Activated T-helper 1 cell treated with anti-CD3 and anti-CD28 coated beads, Interleukin-12 subunit alpha, Interleukin-12 subunit beta, Interleukin-2, Interleukin-4 antibody, amounts not matched to agents 30 ng/mL and 10 ng/mL and 1 ng/mL, durations not matched to agents 14 hours and 24 hours and 36 hours (primary cell): ENCODE measurements at places on chromosomes 16 and 17. TPM values are rescaled to one million over a fixed set of nuclear protein-coding genes. Genes with fewer than 3 reads are reported as not detected.
A peak's percentile ranks its signal among the peaks of the same experiment; 100 is the strongest.

The OR1G1 gene
- not detected in 2 replicates for total RNA-seq

DNA sequence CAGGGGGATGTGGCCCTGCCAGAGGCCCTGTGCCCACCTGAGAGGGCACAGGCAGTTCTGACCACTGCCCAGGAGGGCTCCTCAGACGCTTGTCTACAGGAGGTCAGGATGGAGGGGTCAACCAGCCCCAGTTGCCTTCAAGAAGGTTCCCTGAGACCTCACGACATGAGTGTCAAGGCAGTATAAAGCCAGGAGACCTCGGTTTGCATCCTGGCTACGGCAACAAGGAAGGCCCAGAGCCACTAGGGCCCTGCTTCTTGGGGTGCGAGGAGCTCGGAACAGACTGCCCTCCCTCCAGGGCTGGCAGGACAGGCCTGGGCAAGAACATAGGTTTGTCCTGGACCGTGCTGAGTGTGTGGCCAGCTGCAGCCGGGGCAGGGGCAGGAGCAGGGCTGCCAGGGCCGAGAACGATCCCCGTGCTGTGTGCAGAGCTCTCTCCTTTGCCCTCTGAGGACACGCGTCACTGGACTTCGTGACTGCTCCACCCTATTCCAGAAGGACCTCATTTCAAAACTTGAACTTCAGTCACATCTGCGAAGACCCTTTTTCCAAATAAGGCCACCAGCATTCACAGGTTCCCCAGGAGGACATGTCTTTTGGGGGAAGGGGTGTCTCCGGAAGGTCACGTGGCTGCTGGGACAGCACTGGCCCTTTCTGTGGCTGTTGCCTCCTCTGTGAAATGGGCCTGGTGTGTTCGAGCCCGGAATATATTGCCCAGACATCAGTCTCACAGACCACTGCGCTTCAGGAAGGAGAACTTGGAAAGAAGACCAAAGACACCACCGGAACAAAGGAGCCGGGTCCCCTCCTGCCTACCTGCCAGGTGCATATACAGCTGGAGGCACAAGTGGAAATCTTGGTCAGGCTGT is 27.7 kb downstream of the SLC7A5 start:
- no peak for DNase-seq
- H3K27me3 ChIP-seq: no peaks in the 10 kb centered on the region
- peaks cover 12% of the 10 kb centered on the region for H3K4me1 ChIP-seq
- no peak overlapping the region for H3K27ac ChIP-seq

DNA sequence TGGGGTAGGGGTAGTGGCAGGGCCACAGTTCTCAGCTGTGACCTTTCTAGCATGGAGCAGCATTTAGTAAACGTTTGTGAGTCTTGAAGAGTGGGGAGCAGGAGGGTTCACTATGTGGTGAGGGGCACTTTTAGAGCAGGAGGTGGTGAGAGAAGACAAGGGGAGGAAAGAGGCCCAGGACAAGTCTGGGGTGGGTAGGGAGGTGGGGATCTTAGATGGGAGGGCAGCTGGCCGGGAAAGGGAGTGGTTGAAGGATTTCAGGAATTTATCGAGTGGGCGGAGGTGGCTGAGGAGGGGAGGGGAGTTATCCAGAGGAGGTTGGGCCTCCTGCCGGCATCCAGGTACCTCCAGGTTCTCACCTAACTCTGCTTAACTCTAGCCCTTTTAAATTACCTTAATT is 1.9 kb downstream of the CLEC16A start:
- no peak overlapping the region for H3K27ac ChIP-seq
- DNase-seq: no peak
- H3K36me3 ChIP-seq: no peaks in the 10 kb centered on the region
- peaks cover 46% of the 10 kb centered on the region for H3K4me1 ChIP-seq

DNA sequence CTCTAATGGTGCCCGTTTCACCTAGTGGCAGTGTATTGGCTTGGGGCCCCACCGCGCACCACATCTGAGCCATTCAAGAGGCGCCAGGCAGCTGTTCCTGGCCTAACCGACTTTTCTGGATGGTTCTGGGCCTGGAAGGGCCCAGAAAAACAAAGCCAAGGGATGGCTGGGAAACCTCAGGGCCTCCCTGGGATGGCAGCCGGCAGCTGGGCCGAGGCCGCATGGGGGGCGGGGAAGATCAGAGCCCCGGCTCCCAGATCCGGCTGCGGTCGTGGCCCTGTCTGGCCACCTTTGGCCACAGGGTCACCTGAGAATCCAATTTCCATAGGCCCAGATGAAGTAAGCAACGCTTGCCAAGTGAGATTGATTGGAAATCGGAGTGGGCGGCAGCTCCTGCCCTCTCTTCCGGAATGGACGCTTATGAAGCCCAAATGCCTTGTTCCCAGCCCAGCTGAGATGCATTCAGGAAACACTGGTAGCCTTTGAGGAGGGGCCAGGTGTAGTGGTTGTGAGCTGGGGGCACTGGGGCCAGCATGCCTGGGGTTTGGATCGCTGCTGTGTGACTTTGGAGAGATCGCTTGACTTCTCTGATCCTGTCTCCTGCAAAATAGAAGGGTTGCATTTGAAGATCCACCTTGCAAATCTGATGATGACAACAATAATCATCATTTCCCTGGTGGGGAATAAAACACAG is 163.8 kb upstream of the GSE1 start:
- H3K4me1 ChIP-seq: no peaks in the 10 kb centered on the region
- H3K36me3 ChIP-seq: no peaks in the 10 kb centered on the region
- no peak overlapping the region for H3K27ac ChIP-seq

- no peaks in the 10 kb centered on the region for H3K36me3 ChIP-seq
- H3K4me3 ChIP-seq: no peak overlapping the region
- no peak for DNase-seq
- H3K27me3 ChIP-seq: no peaks in the 10 kb centered on the region
- H3K27ac ChIP-seq: no peak overlapping the region
Measured at GRCh38 chr16:82111944-82112343, 58.1 kb downstream of the MPHOSPH6 start.

GRCh38 chr16:711548-712320 is 3.2 kb upstream of the METRN start:
- no peaks in the 10 kb centered on the region for H3K36me3 ChIP-seq
- H3K4me3 ChIP-seq: no peak overlapping the region
- H3K4me1 ChIP-seq: no peaks in the 10 kb centered on the region
- peak; percentile 67 for DNase-seq

DNA sequence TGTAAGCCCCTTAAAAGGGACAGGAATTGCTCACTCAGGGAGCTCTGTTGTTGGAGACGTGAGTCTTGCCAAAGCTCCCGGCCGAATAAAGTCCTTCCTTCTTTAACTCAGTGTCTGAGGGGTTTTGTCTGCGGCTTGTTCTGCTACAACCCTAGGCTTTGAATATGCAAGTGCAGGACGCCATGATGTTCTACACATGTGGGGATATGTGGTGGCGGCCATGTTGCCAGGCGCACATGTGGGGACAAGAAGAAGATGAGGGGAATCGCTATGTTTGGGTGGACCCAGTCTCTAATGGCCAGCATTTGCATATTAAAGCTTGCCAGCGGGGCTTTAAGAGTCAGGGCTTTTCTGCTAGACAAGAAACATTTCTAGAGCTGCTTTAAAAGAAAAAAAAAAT is 96.8 kb upstream of the CA10 start:
- H3K27me3 ChIP-seq: no peaks in the 10 kb centered on the region
- no peaks in the 10 kb centered on the region for H3K4me1 ChIP-seq
- H3K4me3 ChIP-seq: no peak overlapping the region
- no peak overlapping the region for H3K27ac ChIP-seq
- H3K36me3 ChIP-seq: no peaks in the 10 kb centered on the region
- no peak for DNase-seq

GRCh38 chr16:57123216-57123973 is 31.0 kb downstream of the CPNE2 start:
- no peaks in the 10 kb centered on the region for H3K27me3 ChIP-seq
- H3K4me1 ChIP-seq: peaks cover 43% of the 10 kb centered on the region
- DNase-seq: no peak

The SLC7A5 gene
- total RNA-seq: 466 and 469 TPM in 2 replicates

DNA sequence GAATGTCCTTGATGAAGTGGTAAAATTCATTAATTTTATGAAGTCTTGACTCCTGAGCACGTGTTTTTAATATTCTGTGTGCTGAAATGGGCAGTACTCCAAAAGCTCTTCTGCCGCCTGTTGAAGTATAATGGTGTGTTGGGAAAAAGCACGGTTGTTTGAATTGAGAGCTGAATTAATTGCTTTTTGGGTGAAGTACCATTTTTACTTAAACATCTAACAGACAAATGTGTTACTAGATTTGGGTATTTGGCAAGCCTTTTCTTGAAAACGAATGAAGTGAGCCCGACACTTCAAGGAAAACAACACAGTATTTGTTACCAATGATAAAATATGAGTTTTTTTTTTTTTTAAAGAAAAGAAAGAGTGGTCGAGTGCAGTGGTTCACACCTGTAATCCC is 22.5 kb downstream of the WWP2 start:
- H3K4me1 ChIP-seq: no peaks in the 10 kb centered on the region
- no peak overlapping the region for H3K4me3 ChIP-seq
- no peak for DNase-seq
- H3K27ac ChIP-seq: no peak overlapping the region

- DNase-seq: no peak
- no peak overlapping the region for H3K27ac ChIP-seq
- H3K4me3 ChIP-seq: no peak overlapping the region
- peaks cover 24% of the 10 kb centered on the region for H3K4me1 ChIP-seq
- H3K27me3 ChIP-seq: no peaks in the 10 kb centered on the region
- peaks cover 55% of the 10 kb centered on the region for H3K36me3 ChIP-seq
Measured at GRCh38 chr16:8905168-8905762, 23.1 kb downstream of the LITAFD start.

- H3K4me3 ChIP-seq: no peak overlapping the region
- H3K27me3 ChIP-seq: peaks cover 2% of the 10 kb centered on the region
- no peaks in the 10 kb centered on the region for H3K36me3 ChIP-seq
- no peak overlapping the region for H3K27ac ChIP-seq
Measured at GRCh38 chr16:2825049-2825742, 4.9 kb upstream of the ZG16B start.

The TUBB3 gene
- total RNA-seq: 2.0 and 2.6 TPM in 2 replicates

- H3K36me3 ChIP-seq: peaks cover 2% of the 10 kb centered on the region
- peak overlapping the region; percentile 84 for H3K4me3 ChIP-seq
- H3K27me3 ChIP-seq: no peaks in the 10 kb centered on the region
- peaks cover 25% of the 10 kb centered on the region for H3K4me1 ChIP-seq
Measured at GRCh38 chr16:88854306-88855111, 2.2 kb downstream of the GALNS start.

DNA sequence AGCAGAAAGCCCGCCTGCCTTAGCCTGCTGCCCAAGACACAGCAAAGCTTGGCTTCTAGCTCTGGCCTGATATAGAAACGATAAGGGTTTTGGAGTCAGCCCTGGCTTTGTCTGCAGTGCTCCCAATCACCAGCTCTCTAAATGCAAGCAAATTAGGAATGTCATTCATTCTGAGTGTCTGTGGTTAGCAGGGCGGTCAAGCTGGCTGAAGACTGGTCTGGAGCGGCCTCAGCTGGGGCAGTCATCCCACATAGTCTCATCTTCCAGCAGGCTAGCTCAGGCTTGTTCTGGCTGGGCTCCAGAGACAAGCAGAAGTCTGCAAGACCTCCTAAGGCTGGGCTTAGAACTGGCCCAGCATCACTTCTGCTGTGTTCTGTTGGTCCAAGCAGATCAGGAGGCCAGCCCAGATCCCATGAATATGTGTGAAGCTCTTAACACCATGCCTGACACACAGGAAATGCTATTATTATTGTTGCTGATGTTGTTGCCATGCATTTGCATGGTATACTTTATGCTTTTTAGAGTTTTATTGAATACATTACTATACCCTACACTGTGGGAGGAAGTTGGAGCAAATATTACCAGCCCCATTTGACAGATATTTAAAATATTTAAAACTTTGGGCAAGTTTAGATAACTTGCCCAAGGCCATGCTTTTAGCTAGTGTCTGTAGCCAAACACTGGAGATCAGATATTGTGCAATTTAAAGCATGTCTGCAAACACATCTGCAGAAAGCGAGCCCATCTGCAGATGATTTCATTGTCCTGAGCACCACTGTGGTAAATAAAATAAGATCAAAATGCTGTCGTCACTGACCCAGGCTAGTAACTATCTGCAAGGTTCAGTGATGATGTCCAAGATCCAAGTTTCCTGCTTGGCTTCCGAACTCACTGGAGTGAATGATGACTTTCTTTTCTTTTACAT is 24.8 kb downstream of the TMC7 start:
- H3K27ac ChIP-seq: no peak overlapping the region
- no peak for DNase-seq
- H3K36me3 ChIP-seq: no peaks in the 10 kb centered on the region
- no peaks in the 10 kb centered on the region for H3K4me1 ChIP-seq

The HNF1B gene
- total RNA-seq: 3.2 and 3.6 TPM in 2 replicates

DNA sequence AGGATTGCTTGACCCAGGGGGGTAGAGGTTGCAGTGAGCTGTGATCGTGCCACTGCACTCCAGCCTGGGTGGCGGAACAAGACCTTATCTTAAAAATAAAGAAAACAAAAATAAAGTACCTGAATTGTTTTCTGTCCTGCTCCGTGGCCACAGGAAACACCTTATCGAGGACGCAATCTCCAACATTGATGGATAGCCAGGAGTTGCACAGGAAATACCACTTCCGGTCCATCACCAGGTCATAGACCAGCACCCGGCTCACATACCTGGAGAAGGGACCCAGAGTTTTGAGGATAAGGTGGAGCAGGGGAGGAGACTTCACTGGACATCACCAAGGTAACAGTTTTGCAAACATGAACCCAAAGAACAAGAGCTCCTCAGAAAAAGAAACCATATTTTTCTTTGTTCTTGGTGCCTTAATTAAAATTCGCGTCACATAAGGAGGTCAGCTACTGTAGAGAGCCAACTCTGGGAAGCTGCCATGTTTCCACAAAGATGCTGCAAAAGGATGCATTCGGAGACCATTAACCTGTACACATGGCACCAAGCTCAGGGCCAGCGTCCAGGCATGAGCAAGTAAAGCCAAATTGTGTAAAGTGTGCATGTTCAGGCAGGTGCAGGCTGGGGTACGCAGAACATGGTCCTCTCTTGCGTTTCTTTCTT is 55.6 kb upstream of the GCSH start:
- no peak overlapping the region for H3K27ac ChIP-seq
- DNase-seq: no peak
- no peak overlapping the region for H3K4me3 ChIP-seq
- H3K4me1 ChIP-seq: no peaks in the 10 kb centered on the region
- H3K36me3 ChIP-seq: no peaks in the 10 kb centered on the region
- peaks cover 2% of the 10 kb centered on the region for H3K27me3 ChIP-seq

GRCh38 chr17:70369391-70369790 is 200.1 kb downstream of the KCNJ2 start:
- no peaks in the 10 kb centered on the region for H3K36me3 ChIP-seq
- H3K27ac ChIP-seq: no peak overlapping the region

- peak; percentile 42 for DNase-seq
- H3K27ac ChIP-seq: peak overlapping the region; percentile 11
- H3K27me3 ChIP-seq: no peaks in the 10 kb centered on the region
- peaks cover 52% of the 10 kb centered on the region for H3K36me3 ChIP-seq
- peak overlapping the region; percentile 30 for H3K4me3 ChIP-seq
Measured at GRCh38 chr16:84088695-84089395, 27.9 kb downstream of the MBTPS1 start.

DNA sequence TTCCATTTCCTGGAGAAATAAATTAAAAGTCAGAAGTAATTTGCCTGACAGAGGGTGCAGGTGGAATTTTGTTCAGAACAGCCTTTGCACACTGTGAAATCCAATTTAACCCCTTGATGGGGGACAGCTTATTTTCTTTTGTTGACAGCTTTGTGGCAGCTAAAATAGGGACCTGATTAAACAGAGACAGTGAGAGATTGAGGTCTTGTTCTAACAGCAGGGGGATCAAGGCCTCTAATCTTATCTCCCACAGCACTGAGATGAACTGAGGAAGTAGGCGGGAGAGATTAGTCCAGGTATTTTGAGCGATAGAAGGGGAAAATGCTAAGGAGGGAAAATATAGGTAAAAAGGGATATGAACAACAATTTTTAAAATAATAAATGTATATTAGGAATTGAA is 1491.4 kb upstream of the GOT2 start:
- H3K4me3 ChIP-seq: no peak overlapping the region
- no peaks in the 10 kb centered on the region for H3K36me3 ChIP-seq
- H3K27me3 ChIP-seq: no peaks in the 10 kb centered on the region
- no peaks in the 10 kb centered on the region for H3K4me1 ChIP-seq
- H3K27ac ChIP-seq: no peak overlapping the region
